Body of pancreas (tissue), 4 donors: ENCODE measurements at places on chromosomes 3 and 15. TPM values are rescaled to one million over a fixed set of nuclear protein-coding genes. Genes with fewer than 3 reads are reported as not detected.
A peak's percentile ranks its signal among the peaks of the same experiment; 100 is the strongest.

The C3orf49 gene
- not detected for total RNA-seq

The PLA2G4B gene
- total RNA-seq = 17.4 TPM

The EBLN2 gene
- total RNA-seq = 6.7 TPM

The MED12L gene
- 0.33 TPM for total RNA-seq

The MST1R gene
- total RNA-seq = 12.2 TPM

The ATP13A3 gene
- total RNA-seq = 56.0 TPM

The ATP13A5 gene
- not detected for total RNA-seq

The ADAMTSL3 gene
- 10.2 TPM for total RNA-seq

DNA sequence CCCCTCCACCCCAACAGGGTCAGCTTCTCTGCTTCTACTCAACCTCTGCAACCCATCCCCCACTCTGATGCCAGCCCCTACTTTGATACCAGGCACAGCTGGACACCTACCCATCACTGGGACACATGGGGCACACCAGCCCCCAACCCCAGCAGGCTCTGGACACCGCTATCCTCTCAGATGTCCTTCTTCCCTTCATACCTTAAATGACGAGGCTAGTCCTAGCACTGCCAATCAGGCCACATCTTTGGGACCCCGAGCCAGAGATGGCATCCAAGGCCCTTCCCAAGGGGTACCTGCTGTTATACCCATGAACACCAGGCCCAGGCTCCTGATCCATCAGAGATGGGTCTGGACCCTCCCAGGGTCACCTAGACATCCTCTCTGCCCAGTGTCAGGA, 10.6 kb downstream of the POC1A start:
- no peak for DNase-seq

- DNase-seq = no peak
Observed at GRCh38 chr3:113546414-113546893, 14.1 kb downstream of the SIDT1 start.

DNA sequence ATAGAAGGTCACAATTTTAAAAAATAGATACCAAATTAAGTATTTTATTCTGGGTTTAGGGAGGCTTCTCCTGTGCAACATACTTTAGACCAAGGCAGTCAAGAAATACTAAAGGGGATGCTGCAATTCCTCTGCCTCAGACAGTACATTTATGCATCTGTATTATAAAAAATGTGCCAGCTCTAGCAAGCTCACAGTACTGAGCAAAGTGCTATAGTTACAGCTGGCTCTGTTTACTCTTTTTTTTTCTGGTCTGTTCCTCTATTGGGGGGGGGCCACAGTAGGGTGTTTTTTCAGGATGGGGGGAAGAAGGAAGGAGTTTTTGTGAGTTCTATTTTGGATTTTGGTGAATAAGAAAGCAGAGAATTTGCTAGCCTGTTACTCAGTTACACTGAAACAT, 185.0 kb downstream of the TIGIT start:
- DNase-seq = no peak

DNA sequence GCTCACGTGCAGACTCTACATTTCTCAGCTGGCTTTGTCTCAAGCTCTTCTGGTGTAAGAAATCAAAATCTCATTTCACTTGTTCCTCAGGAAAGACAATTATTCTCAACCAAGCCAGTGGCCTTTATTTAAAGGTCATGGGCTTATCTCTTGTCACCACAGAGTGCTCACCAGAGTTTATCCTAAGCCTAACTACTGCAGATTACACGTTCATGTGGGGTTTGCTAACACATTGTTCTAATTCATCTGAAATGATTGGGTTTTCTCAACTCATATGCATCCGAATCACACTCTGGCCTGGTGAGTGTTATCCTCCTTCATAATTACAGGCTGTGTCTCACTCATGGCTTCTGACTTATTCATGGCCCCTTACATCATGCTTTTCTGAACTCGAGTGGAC, 83.3 kb upstream of the TSC22D2 start:
- no peak for DNase-seq

GRCh38 chr3:17775073-17775472, 32.6 kb upstream of the TBC1D5 start:
- DNase-seq = no peak

DNA sequence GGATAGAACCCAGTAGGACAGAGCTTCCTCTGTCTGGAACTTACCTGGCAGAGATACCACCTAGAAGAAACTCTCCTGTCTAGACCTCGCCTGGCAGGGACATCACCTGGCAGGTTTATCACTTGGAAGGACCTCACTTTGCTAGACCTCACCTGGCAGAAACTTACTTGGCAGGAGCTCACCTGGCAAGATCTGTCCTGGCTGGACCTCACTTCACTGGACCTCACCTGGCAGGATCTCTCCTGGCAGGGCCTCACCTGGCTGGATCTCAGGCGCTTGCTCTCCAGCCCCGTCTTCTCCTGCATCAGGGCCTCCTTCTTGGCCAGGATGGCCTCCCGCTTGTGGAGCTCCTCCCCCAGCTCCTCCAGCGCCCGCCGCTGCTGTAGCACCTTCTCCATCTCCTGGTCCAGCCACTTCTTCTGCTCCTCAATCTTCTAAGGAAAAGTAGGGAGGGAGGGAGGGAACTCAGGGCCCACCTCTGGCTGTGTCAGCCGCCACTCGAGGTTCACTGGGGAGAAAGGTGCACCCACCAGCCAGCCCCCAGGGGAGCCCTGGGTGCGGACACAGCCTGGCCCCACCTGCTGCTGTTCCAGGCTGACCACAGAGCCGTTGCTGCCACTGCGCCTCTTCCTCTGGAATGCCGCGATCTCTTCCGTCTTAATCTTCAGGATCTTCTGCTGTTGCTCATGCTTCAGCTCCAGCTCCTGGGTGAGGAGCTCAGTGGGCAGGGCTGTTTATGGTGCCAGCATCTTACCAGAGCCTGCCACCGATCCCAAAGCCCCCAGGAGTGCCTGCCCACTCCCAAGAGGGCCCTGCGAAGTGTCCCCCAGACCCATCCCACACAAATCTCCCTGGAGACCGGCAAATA, 22.5 kb downstream of the KIF7 start:
- DNase-seq = no peak

DNA sequence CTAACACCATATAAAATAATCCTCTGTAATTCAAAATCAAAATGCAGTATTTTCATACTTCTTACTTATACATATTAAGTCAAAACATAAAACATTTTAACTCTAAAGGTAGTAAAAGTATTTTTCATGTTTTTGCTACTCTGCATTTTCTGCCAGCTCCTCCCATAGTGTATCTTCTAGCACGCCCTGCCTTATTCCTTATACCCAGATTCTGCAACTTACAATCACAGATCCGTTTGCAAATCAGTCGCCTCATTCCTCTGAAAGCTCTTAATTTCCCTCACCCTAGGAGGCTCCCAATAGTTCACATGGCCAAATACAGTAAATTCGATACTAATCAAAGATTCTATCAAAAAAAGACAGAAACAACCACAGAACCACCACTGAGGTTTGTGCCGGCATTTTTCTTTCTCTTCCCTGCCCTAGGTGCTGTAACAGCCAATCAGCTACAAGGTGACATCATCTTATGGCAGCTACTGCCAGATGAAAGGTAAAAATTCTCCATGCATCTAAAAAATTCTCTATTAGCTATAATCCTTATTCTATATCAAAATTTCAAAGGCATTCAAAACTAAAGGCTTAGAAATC, 72.9 kb downstream of the CLASP2 start:
- DNase-seq = peak; percentile 28

GRCh38 chr15:78907577-78907976, 34.9 kb downstream of the MORF4L1 start:
- DNase-seq = no peak

- DNase-seq = no peak
Observed at GRCh38 chr3:186032321-186032720, 76.6 kb downstream of the ETV5 start.

DNA sequence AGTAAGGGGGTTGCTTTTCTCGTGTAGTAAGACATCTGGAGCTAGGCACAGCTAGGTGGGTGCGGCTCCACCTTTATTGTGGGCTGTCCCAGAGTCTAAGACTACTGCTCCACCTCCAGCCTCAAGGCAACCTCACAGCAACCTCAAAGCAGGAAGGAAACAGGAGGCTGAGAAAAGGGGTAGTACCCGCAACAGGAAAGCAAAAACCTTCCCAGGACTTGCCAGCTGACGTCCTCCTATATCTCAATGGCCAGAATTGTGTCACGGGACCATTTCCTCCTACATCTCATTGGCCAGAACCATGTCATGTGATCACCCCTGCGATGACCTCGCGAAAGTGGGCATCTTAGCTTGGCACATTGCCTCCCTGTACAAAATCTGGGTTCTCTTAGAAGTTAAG, 4.3 kb upstream of the GPR160 start:
- DNase-seq = peak; percentile 11

- no peak for DNase-seq
Observed at GRCh38 chr3:15601046-15601398, 347 bp downstream of the HACL1 start.

DNA sequence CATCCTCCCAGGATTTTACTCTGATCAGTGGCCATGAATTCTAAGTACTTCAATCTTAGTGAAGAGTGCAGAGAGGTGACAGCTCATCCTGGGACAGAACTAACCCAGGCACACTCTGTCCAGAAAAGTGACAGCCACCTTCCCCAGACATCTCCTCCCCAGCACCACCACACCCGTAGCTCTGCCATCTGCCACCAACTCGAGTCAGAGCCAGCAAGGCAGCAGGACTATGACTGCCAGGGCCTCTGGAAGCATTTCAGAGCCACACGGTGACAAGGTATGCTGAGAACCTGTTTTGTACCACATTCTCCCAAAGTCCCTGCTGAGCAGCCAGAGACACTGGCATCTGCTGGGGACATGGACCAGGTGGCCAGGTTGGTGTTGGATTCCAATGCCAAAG, 71.0 kb downstream of the NTRK3 start:
- no peak for DNase-seq

- DNase-seq = no peak
Observed at GRCh38 chr15:99181545-99181971, 67.8 kb downstream of the TTC23 start.

GRCh38 chr15:80957976-80958375, 31.6 kb downstream of the MESD start:
- DNase-seq = no peak
